ENCODE measurements at places on chromosomes 1 and 21.

- DNase-seq: no peak
Measured at GRCh38 chr1:16372535-16373285, 5.7 kb downstream of the SZRD1 start.

GRCh38 chr1:153849487-153850185, 73.1 kb downstream of the GATAD2B start:
- no peak for DNase-seq

DNA sequence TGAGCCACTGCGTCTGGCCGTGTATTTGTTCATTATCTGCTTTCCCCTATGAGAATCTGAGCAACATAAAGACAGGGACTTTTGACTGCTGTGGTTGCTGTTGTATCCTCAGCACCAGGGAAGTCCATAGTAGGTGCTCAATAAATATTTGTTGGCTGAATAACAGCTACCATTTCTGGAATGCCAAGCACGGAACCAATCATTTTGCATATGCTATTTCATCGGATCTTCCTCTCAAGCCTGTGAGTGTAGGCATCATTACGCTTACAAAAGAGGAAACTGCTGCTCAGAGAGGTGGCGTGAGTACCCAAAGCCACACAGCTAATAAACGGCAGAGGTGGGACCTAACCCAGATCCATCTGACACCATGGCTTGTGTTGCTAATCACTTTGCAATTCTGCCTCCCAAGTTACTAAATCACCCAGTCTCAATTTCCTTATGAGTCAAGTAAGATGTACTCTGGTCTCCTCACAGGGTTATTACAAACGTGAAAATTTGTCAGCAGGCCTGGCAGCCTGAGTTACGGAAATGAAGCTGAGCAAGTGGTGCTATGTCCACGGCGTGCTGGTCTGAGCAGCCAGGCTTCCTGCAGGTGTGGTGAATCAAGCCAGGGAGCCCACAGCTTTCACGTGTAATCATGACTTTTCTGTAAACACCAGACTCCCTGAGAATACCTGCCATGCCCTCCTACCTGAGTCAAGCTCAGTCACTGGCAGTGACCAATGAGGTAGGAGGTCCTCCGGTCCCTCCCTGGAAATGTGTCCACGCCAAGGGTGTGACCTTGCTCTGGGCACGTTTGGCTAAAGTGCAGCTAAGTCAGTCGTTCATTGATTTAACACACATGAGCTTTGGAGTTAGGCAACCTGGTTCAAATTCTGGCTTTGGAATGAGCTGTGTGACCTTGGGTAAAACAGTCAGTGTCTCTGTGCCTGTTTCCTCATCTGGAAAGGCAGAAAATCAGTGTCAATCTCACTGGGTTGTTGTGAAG, 4.8 kb upstream of the RHCE start:
- no peak for DNase-seq

DNA sequence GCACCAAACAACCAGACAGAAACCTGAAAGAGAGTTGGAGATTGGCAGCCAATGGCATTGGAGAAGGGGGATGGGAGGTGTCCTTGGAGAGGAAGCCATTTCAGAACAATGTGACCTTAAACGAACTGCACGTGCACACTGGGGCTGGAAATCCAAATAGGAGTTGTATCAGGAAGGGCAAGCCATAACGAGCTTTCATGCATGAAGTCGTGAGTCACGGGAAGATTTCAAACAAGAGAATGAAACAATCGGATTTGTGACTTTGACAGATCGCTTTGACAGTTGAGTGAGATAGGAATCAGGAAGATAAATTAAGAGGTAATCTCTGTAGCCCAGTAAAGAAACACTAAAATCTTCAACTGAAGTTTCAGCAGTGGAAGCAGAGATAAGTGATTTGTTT, 445.8 kb upstream of the ZP4 start:
- DNase-seq: no peak

- no peak for DNase-seq
Measured at GRCh38 chr1:204421441-204421840, 9.8 kb upstream of the PPP1R15B start.

GRCh38 chr1:11550664-11551283, 71.8 kb downstream of the DISP3 start:
- no peak for DNase-seq

DNA sequence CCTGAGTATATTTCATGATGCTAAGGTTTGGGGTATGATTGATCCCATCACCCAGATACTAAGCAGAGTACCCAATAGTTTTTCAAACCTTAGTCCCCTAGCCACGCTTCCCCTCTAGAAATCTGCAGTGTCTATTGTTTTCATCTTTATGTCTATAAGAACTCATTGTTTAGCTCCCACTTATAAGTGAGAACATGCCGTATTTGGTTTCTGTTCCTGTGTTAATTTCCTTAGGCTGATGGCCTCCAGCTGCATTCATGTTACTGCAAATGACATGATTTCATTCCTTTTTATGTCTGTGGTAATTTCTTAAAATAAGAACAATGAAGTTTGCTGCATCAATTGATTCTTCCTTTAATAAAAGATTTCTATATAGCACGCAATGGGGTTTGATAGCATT, 301.3 kb downstream of the PLPP3 start:
- DNase-seq: no peak

- DNase-seq: no peak
Measured at GRCh38 chr1:208158640-208159554, 85.3 kb downstream of the PLXNA2 start.

DNA sequence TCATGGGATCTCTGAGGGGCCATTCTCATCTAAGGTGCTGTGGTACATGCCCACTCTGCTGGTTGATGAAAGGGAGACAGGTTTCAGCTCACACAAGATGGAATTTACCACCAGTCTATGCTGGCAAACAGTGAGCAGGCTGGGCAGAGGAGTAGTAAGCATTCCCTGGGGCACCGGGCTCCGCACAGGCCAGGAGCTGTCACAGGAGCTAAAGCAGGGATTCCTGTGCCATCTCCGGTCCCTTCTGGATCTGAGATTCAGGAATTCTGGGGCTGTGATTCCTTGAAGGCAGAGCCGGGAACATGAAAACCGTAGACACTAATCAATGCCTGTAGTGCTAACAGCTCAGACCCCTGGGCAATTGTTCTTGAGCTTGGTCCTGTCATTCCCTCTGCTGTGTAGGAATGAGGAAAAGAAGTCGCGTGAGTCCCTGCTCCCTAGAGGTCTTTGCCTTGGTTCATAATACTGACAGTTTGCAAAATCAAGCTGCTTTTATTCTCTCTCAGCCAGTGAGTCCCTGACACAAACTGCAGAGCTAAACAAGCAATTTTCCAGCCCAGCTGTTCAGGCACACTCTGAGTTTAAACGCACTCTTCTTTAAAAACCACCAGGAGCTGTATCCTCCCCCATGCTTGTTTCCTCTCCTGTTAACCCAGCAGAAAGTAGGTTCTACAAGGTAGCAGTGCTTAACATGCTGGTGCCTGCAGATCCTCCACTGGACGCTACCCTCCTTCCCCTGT, 52.5 kb downstream of the MDM4 start:
- no peak for DNase-seq

DNA sequence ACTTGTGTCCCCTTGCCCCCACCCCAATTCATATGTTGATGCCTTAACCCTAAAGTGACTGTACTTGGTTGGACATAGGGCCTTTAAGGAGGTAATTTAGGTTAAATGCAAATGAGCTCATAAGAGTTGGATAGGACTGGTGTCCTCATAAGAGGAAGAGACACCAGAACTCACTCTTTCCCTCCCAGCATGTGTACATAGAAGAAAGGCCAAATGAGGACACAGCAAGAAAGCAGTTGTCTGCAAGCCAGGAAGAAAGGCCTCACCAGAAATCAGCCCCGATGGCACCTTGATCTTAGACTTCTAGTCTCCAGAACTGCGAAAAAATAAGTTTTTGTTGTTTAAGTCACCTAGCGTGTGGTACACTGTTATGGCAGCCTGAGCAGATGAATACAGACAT, 45.5 kb downstream of the RAB3GAP2 start:
- no peak for DNase-seq
